ENCODE measurements at places on chromosomes 13 and 19. TPM values are rescaled to one million over a fixed set of nuclear protein-coding genes. Genes with fewer than 3 reads are reported as not detected.

GRCh38 chr13:102386461-102386860 is 15.4 kb downstream of the FGF14 start:
- no peak for DNase-seq

DNA sequence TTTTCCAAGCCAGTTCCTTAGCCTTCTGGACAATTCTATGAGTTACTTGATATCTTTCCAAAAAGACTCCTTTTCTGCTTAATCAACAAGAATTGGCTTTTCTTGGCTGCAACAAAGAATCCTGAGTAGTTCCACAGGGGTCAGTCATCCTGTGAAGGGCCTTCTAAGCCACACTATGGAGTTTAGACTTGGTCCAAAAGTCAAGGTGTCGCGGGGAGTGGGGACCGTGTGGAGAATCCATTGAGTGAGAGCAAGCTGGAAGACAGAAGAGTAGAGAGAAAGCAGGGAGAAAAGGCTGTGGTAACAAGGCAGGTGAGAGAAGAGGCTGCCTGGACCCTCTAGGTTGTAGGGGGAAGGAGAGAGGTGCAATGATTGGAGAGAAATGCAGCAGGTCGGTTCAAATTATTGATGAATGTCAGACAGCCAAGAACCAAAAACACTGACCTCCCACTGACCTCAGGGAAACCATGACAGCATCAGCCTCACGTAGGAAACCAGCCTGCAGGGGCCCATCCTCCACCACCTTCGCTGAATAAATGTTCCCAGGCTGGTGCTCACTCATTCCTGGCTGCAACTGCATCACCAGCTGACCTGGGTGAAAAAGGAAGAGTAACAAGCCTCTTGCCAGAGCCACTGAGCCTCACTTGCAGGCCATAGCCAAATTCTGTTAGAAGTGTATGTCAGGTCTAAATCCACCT is 7.1 kb upstream of the IFT88 start:
- DNase-seq, result no peak

DNA sequence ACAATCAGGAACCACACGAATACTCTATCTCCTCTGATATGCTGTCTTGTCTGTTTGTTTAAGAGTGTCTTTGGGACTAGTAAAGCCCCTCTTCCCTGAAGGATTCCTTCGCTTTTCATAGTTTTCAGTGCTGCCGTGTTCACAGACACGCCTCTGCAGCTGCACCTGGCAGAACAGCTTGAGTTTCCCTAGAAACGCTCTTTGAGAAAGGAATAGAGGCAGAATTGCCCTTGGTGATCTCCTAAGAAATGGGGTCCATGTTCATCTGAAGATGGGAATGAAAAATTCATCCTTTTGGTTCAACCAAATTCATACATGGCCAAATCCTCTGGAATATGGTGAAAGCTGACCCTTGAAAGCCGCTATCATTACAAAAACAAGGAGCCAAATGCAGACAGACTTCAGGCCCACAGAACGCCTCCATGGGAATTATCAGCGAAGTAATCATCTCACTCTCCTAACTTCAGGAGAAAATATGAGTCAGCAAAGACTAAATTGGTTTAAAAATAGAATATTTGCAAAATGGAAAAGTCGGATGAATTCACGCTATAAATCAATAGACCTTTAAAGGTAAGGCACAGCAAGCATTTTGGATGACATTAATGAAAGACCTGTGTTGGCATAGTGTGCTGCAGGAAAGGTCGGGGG is 5.5 kb downstream of the SACS start:
- DNase-seq, result no peak

GRCh38 chr13:49441846-49442245 is 2.0 kb downstream of the CAB39L start:
- no peak for DNase-seq

GRCh38 chr19:19661141-19661674 is 2.3 kb downstream of the ATP13A1 start:
- DNase-seq, result no peak

- no peak for DNase-seq
These were observed 331.2 kb downstream of the SPRY2 start for GRCh38 chr13:80009760-80010159.

DNA sequence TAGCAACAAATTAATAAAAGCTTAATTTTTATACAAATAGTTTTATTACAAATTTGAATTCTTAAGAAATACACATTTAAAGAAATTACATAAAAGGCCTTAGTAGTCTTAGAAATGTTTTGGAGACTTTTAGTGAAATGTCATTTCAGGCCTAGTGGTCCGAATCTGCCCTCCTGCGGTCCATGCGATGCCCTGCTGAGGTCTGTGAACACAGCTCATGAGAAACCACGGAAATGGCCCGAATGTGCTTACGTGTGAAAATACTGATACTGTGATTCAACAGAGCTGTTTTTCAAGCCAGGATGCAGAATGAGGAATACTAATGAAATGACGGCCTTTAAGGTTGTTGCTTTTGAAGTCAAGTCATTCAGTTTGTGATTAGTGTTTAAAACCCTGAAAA is 157.9 kb downstream of the COL4A1 start:
- no peak for DNase-seq

- no peak for DNase-seq
These were observed 18.3 kb downstream of the ZNF587 start for GRCh38 chr19:57867868-57868492.

DNA sequence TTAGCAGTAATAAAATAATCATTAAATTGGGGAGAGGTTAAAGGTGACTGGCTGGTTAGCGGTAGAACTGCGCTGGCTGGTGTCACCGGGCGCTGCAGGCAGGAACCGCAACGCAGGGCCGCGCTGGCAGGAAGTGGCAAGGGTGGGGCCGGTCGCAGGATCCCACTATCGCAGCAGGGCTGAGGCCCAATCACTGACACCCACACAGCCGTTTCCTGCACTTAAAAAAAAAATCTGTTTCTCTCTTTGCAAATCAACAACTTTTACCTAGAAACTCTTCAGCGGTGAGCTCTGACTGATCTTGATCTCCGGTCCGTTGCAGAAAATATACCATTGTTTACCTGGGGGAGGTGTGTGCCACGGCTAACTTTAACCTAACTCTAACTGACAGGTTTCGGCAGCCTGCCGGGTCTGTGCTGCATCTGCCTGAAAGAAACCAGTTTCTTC is 46.9 kb downstream of the KLF2 start:
- peak; percentile 79 for DNase-seq

ONECUT3 gene
- not detected for total RNA-seq

TNNI3 gene
- total RNA-seq, result not detected

PRRG2 gene
- total RNA-seq, result 0.82 TPM

AXL gene
- total RNA-seq, result 0.26 TPM
